ENCODE measurements at places on chromosomes 3 and 15.

DNA sequence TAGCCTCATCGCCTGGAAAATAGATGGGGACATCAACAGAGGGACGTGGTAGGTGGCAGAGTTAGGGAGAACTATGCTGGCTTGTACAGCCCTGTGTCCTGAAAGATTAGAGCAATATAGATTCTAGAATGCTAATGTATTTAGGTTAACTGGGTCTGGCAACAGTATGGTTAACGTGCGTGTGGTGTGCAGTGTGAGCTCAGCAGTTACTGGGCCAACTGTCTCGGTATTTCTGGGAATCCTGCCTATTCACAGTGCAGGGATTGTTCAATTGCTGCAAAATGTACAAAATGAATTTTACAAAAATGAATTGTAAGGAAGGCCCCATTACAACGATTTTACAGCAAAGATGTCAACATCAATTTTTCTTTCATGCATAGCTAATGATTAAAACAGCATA lies 20.6 kb downstream of the MEIS2 start:
- DNase-seq, result no peak

GRCh38 chr3:14428087-14429033 lies 26.0 kb downstream of the SLC6A6 start:
- DNase-seq, result peak; percentile 39

- DNase-seq, result no peak
These were observed 1361.3 kb downstream of the ZPLD1 start for GRCh38 chr3:103796068-103796467.

GRCh38 chr3:127720985-127721935 lies 48.5 kb downstream of the ABTB1 start:
- peak; percentile 77 for DNase-seq

GRCh38 chr3:30518181-30518864 lies 88.1 kb upstream of the TGFBR2 start:
- peak; percentile 5 for DNase-seq

DNA sequence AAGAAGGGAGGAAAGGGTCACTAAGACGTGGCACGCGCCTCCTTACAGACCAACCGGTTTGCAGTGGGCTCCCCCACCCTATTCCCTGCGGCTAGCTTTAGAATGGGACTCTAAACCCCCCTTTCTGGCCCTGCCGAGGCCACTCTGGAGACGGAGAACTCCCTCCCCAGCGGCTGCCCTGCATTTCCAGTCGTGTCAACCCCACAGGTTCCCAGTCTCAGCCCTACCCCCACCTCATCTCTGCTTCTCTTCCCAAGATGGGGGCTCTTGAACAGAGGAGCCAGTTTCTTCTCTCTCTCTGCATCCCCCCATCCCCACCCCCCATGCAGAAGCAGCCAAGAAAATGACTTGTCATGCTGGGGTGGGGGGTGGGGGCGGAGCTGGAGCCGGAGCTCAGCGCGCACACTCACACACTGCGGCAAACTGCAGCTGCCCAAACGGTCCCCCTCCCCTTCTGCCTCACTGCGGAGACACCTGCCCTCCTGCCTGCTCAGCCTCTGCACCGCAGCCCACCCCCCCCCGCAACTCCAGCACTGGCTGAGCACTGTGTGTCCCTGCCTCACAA lies 871 bp downstream of the MAP1A start:
- peak; percentile 17 for DNase-seq

- DNase-seq, result peak; percentile 25
These were observed 626 bp downstream of the SEC62 start for GRCh38 chr3:169966951-169967915.

GRCh38 chr3:158961471-158961870 lies 159.6 kb downstream of the MFSD1 start:
- no peak for DNase-seq

GRCh38 chr3:112013784-112014143 lies 15.0 kb downstream of the TAGLN3 start:
- DNase-seq, result no peak

DNA sequence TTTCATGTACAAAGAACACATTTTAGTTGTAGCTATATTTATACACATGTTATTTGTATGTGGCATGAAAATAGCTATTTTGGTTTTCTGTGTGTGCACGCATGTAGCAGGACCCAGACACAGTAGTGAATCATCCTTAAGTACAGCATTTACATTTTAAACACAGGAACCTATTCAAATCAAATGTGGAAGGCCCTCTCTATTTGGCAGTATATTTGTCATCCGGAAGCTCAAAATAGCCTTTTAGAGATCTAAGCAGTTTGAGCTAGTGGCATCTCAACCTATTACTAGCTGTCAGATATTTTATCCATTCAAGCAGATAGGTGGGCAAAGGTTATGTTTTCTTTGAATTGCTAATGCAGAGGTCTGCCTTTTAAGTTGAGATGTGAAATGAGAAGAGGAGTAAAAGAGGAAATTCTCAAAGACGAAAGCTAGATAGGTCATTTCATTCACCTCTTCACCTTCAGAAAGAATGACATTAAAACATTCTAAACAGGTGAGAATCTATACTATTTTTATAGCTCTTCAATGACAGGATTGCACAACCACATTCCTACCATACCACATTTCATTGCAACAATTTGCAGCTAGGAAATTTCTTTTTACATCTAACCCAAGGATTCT lies 46.3 kb upstream of the TIPARP start:
- no peak for DNase-seq

GRCh38 chr3:72442759-72443158 lies 405.5 kb downstream of the SHQ1 start:
- DNase-seq, result no peak

DNA sequence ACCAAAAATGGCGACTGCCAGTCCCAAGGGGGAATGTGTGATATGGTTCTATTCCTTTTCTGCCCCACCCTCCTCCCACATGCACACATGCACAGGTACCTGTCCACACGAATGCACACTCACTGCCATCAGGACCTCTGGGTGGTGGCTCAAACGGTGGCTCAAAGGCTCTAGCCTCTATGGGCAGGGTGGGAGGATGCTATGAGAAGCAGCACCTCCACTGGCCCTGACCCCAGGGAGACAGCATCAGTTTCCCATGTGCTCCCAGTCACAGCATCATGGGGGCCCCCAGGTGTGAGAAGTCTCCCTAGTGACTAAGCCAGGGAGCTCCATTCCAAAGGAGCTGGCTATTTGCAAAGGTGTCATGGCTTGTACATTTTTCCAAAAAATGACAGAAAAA lies 15.9 kb downstream of the SEMA3G start:
- no peak for DNase-seq

DNA sequence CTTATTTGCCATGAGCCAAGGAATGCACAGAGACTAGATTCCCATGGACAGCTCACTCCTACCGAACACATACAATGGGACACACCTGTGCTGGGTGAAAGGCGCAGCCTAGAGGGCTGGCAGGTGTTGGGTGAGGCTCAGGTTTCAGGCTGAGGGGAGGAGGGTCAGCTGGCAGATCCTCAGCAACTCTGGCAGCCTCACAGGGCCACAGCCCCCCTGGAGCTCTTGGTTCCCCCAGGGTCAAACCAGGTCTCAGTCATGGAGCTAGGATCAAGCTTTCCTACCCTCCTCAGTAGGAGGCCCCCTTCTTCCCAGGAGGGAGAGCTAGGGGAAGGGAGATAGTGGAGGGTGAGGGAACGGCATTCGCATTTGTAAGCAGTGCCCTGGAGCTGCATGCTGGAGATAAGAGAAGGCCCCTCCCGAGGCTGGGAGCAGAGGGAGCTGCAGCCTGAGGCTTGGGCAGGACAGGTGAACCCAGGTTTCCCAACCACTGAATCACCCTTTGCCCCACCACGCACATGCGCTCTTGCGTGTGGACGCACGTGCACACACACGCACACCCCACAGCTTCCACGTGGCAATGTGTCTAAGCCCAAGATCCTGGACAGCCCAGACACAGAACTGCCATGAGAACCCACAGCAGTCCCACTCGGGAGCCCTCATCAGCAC lies 26.3 kb upstream of the TFRC start:
- peak; percentile 18 for DNase-seq

- no peak for DNase-seq
These were observed 35.6 kb upstream of the LDHAL6B start for GRCh38 chr15:59171067-59171397.

- no peak for DNase-seq
These were observed 41.5 kb downstream of the GPD1L start for GRCh38 chr3:32147933-32148332.

DNA sequence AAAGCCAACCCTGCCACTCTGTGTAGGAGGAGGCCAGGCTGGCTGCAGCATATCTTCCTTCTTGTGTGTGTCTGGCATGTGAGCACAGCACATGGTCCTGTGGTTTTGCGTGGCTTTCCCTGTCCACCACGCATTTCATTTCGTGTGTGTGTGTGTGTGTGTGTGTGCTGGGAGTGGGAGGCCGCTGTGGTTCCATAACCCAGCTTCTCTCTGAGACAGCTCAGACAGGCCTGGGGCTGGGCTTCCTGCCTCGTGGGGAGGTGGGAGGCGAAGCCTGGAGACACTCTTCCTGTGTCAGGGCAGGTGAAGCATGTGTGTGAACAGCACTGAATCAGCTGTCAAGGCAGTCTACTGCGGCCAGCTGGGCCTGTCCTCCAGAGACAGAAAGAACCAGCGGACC lies 16.0 kb upstream of the MRPS22 start:
- no peak for DNase-seq

GRCh38 chr15:94576889-94577533 lies 345.6 kb downstream of the MCTP2 start:
- DNase-seq, result no peak

DNA sequence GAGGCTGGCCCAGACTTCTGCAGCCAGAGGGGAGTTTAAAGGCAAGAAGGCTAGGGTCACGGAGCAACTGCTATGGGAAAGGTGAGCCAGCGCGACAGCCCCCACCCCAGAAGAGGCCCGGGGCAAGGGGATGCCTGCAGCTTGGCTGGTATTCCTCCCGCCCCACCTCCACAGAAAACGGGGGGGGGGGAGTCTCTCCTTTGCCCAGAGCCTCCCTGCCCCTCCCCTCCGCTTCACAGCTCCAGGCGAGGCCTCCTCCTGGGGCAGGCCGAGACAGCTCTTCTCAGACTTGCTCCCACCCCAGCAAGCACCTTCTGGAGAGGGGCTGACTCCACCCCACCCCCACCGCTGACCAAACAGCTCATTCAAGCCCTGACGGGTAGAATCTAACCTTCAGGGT lies 13.4 kb downstream of the ANP32A start:
- DNase-seq, result no peak

DNA sequence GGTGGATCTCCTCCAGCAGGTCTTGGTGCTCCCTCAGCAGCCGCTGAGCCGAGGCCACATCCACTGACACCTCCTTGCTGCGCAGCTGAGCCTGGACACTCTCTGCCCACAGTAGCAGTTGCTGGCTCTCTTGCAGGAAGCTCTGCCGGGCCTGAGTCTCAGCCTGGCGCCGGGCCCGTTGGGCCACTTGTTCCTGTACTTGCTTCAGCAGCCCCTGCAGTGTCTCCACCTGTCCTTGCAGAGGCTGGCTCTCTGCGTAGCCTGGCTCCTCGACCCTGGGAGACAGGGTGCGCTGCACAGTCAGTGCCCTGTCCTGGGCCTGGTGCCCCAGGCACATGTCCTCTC lies 15.5 kb downstream of the SPTBN5 start:
- peak; percentile 57 for DNase-seq

- no peak for DNase-seq
These were observed 76.1 kb upstream of the MAP4 start for GRCh38 chr3:48092270-48092669.

GRCh38 chr15:40197434-40197833 lies 36.6 kb downstream of the BUB1B start:
- no peak for DNase-seq

- no peak for DNase-seq
These were observed 13.2 kb downstream of the TSPAN3 start for GRCh38 chr15:77057685-77058084.

DNA sequence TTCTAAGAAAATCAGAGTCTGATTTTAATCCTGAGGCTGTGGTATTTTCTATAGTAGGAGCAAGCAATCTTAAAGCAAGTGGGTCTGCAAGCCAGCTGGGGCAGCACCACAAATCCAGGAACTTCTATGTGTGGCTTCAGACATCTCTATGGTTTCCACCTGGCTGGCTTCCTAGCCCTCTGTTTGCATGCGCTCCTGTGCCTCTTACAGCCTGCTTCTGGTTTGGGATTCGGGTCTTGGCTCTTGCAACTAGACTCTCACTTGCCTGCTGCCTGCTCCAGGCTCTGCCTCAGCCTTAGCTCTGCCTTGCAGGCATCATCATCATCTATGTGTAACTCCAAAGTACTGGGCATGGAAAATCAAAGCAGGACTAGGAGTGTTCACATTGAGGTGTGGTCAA lies 43.4 kb downstream of the MINDY4B start:
- DNase-seq, result no peak

DNA sequence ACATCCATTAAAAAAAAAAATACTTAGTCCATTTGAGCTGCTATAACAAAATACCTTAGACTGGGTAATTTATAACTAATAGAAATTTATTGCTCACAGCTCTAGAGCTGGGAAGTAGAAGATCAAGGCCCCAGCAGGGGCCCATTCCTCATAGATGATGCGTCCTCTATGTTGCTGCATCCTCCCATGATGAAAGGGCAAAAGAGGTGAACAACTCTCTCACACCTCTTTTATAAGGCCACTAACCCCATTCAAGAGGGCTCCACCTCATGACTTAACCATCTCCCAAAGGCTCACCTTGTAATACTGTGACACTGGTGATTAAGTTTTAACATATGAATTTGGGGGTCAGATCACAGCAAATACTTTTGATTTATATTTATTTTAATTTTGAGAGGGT lies 3.0 kb upstream of the TLNRD1 start:
- DNase-seq, result no peak

DNA sequence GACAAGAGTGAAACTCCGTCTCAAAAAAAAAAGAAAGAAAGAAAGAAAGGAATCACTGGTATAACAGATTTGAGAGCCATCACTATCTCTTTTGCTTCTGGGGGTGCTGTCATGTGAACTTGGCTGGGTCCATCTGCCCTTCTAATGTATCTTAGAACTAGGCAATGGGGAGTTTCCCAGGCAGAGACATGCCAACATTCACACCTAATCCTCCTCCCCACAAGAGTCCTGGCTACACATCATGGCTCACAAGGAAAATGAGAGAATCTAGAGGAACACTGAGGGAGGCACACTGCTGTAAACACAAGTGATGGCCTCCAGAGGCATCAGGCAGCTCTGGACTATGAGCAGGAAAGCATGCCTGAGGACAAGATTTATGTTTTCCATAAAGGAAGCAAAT lies 67.8 kb upstream of the PPP2R3A start:
- no peak for DNase-seq

- DNase-seq, result no peak
These were observed 8.3 kb downstream of the IQSEC1 start for GRCh38 chr3:13064964-13065363.

- DNase-seq, result no peak
These were observed 35.5 kb downstream of the GADL1 start for GRCh38 chr3:30858894-30859389.
